Esophagus squamous epithelium (tissue), 5 donors: ENCODE measurements at places on chromosomes 16 and 17. TPM values are rescaled to one million over a fixed set of nuclear protein-coding genes. Genes with fewer than 3 reads are reported as not detected.

DNA sequence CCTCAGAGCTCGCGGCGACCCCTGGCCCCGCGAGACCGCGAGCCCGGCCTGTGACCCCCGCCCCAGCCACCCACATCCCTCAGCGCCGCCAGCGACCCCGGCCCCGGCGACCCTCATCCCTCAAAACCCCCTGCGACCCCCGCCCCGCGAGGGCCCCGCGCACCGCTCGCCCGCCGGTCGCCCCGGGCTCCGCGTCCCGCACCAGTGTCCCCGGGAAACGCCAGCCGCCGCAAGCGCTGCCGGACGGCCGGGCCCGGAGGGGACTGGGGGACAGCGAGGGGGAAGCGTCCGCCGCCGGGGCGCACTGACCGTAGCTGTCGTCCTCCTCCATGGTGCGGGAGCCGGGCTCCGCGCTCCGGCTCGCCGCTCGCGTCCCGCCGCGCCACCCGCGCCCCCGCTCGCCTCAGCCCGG, at the start of gene CYTH1:
TSS of gene CYTH1 (minus strand) at position 381 of the 412 bp plus-strand sequence. CDS start at position 331, 50 bp downstream.
- no peak for DNase-seq

DNA sequence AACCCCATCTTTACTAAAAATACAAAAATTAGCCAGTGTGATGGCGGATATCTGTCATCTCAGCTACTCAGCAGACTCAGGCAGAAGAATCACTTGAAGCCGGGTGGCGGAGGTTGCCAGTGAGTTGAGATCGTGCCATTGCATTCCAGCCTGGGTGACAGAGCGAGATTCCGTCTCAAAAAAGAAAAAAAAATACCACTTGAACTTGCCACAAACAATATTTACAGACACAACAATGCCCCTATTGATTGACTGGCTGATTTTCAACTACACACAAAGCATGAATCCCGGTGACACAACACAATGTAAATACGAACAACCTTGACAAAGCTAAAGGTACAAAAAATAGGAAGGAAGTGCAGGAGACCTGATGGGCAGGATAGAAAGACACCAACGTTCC, 49.3 kb downstream of the NXN start:
- DNase-seq = no peak

GRCh38 chr17:49217651-49218413, 7.3 kb downstream of the ABI3 start:
- no peak for DNase-seq

DNA sequence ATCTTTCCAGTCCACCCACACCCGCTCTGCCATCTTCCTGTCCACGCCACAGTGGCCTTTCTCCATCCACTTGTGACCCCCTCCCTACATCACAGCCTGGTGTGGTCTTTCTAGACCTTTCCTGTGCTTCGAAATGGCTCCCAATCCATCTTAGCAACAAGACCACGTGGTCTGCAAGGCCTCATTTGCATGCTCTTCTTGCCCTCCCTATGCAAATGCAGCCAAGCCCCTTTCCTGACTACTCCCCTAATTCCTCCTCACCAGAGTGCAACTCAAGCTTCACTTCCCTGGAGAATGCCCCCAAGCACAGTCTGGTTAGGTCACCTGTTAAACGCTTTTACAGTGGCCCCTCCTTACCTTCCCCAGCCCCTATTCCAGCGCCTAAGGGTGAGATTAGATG, 6.1 kb downstream of the PPP1R9B start:
- no peak for DNase-seq

GRCh38 chr17:2990396-2990795, 73.0 kb downstream of the OR1D5 start:
- no peak for DNase-seq

DNA sequence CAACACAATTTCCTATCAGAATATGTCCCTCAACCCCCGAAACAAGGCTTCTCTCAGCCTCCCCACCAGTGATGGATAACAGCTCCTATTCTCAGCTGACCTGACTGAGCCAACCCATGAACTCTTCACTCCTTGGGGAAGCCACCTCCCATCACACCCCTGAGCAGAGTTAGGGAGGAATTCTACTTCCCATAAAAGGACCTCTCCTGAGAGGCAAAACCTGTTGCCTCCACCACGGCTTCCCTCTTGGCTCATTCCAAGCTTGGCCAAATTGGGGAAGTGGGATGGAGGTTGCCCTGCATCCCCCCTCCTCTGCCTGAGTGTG, 5.7 kb upstream of the RASL10B start:
- no peak for DNase-seq

- DNase-seq = no peak
These were observed 26.3 kb downstream of the AARSD1 start for GRCh38 chr17:42937712-42938596.

GRCh38 chr16:4051591-4051990, 64.7 kb downstream of the ADCY9 start:
- no peak for DNase-seq

- no peak for DNase-seq
These were observed 71.7 kb upstream of the BRD7 start for GRCh38 chr16:50440531-50440930.

DNA sequence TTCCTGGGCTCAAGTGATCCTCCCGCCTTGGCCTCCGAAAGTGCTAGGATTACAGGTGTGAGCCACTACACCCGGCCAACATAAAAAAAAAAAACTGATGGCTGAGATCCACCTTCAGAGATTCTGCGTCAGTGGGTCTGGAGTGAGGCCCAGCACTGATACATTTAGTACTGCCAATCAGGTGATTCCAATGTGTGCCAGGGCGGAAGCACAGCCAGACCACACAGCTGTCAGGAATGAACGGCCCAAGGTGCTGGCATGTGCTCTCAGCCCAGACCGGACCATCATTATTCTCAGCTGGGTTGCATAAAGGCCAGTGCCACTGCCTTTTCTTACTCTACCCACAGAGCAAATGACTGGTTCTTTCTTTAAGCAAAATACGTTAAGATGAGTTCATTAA, 1.2 kb upstream of the BCO1 start:
- no peak for DNase-seq

GRCh38 chr17:7835814-7836595, 2.0 kb downstream of the KDM6B start:
- DNase-seq = no peak

DNA sequence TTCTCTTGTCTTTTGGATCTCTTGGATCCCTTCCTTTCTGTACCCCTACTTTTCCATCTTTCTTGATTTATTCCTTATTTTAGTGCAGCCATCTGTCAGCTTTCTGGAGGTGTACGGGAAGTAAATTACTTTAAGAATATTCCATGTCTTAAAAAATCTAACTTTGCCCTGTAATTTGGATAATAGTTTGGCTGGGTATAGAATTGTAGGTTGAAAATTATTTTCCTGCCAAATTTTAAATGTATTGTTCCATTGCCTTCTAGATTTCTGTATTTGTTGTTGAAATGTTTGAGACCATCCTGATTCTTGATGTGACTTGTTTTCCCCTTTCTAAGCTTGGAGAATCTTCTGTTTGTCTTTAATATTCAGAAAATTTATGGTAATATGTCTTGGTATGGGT, 2.1 kb downstream of the DDX19B start:
- DNase-seq = no peak

The SPATA22 gene
- total RNA-seq = not detected

The C1QTNF8 gene
- total RNA-seq = not detected

The TRAF4 gene
- total RNA-seq = 39.8 TPM

The TMEM204 gene
- total RNA-seq = 4.3 TPM

The MYCBPAP gene
- total RNA-seq = not detected

The KRT32 gene
- 12.8 TPM for total RNA-seq

The CBFA2T3 gene
- 2.7 TPM for total RNA-seq

The SEPTIN12 gene
- not detected for total RNA-seq

The OR2C1 gene
- not detected for total RNA-seq

The SOST gene
- not detected for total RNA-seq
